ENCODE measurements at places on chromosomes 5 and 9. TPM values are rescaled to one million over a fixed set of nuclear protein-coding genes. Genes with fewer than 3 reads are reported as not detected.

The C7 gene
- total RNA-seq, result 0.96 TPM

The PCDHB8 gene
- under 0.01 TPM for total RNA-seq

The GABRP gene
- total RNA-seq, result under 0.01 TPM

The RMI1 gene
- total RNA-seq, result 4.8 TPM

The LIFR gene
- total RNA-seq, result 34.1 TPM

The LHX3 gene
- not detected for total RNA-seq

The SMIM33 gene
- under 0.01 TPM for total RNA-seq

The TAF11L6 gene
- total RNA-seq, result not detected

The SLC9A3 gene
- total RNA-seq, result 1.1 TPM

The CCNO gene
- total RNA-seq, result under 0.01 TPM

The LOX gene
- total RNA-seq, result 324 TPM

Data from regular cardiac myocyte (primary cell).